ENCODE measurements at places on chromosomes 1 and 21.
A peak's percentile ranks its signal among the peaks of the same experiment; 100 is the strongest.

DNA sequence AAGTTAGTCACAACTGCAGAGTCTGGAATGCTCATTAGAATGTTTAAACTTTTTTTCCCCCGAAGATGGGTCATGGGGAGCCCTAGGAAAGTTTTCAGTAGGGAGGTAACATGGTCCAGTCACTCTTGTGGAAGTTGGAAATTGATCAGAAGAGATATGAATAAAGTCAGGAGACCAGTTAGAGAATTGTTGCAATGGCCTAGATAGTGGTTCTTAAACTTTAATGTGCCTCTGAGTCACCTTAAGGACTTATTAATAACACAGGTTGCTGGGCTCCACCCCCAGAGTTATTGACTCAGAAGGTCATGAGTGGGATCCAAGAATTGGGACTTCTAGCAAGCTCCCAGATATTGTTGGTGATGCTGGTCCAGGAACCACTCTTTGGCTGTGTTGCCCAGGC is 3.2 kb upstream of the TFAP2E start:
- DNase-seq: no peak

- DNase-seq: no peak
Measured at GRCh38 chr1:107124694-107125093, 16.1 kb upstream of the NTNG1 start.

- no peak for DNase-seq
Measured at GRCh38 chr1:6982860-6983259, 197.6 kb downstream of the CAMTA1 start.

GRCh38 chr1:215606564-215607168 is 39.6 kb downstream of the KCTD3 start:
- peak; percentile 7 for DNase-seq

GRCh38 chr1:56535939-56536338 is 43.4 kb downstream of the PLPP3 start:
- DNase-seq: no peak

DNA sequence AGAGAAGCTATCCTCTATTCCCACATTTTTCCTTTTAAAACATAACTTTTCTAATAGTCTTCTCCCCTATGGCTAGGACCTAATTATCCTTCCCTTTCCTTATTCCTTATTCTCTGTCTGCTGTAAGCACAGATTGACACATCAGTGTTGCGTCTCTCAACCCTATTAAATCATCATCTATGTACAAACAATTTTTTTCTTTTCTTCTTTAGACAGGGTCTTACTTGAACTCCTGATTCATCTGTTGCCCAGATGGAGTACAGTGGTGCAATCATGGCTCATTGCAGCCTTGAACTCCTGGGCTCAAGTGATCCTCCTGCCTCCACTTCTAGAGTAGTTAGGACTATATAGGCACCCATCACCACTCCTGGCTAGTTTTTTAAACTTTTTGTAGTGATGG is 8.3 kb downstream of the KLHDC9 start:
- DNase-seq: no peak

DNA sequence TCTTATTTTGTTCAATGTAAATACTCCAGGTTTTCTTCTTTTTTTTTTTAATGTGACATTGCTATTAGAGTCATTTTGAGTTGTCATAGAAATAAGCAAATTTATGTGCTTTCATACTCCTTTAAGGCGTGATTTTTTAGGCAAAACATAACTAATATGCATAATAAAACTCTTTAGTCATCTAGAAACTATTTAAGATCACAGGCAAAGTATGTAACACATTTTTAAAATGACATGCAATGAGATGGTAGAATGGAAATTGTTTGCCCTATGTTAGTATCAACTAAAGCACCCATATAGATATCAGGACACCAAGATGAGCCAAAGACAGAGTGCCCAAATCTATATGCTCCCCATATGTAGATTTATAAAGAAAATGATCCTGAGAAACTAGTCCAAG is 41.5 kb upstream of the SGIP1 start:
- no peak for DNase-seq

DNA sequence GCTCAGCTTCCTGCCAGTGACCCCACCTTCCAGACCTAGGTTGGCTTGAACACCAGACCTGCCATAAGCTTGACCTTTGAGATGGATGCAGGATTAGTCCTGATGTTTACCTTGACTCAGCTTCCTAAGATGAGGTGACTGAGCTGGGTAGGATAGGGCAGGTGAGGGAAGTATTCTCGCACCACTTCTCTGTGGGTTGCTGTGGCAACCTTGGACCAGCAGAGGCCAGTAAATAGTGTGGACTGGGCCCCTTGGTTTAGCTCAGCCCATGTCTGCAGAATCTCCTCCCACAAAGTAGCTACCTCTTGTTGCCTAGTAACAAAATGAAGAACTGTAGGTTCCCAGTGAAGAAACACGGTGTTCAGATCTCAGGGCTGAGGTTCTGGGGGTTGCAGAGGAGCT is 8.4 kb downstream of the RPS6KA1 start:
- DNase-seq: no peak

GRCh38 chr1:221801773-221802516 is 60.1 kb upstream of the DUSP10 start:
- no peak for DNase-seq

DNA sequence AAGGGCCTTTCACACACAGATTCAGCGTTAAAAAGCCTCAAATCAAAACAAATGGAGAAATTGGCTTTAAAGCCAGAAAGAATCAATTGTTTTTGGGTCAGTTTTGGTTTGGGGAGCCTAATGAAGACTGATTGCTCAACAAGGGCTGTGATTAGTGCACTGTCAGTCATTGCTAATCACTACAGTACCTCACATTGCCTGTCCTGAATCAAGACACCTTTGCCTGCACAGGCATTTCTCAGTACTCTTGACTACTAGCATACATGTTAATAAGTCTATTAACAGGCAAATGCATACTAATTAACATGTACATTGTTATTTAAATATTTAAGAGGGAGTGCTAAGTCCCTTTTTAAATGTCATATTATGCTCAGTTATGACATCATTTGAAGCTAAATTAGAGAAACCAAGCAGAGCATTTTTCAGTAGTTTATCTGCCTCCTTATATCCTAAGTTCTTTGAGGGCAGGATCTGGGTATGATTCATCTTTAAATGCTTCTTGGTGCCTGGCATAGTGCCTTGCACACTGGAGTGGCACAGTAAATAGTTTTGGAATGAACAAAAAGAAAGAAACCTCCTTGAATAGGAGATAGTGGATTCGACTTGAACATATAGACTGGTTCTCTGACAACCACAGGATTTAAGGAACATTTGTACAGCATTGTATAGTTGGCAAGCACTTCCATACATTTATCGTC is 25.8 kb upstream of the CCN1 start:
- DNase-seq: no peak
